Left renal cortex interstitium (tissue), 4 donors: ENCODE measurements at places on chromosomes 11 and 22.

DNA sequence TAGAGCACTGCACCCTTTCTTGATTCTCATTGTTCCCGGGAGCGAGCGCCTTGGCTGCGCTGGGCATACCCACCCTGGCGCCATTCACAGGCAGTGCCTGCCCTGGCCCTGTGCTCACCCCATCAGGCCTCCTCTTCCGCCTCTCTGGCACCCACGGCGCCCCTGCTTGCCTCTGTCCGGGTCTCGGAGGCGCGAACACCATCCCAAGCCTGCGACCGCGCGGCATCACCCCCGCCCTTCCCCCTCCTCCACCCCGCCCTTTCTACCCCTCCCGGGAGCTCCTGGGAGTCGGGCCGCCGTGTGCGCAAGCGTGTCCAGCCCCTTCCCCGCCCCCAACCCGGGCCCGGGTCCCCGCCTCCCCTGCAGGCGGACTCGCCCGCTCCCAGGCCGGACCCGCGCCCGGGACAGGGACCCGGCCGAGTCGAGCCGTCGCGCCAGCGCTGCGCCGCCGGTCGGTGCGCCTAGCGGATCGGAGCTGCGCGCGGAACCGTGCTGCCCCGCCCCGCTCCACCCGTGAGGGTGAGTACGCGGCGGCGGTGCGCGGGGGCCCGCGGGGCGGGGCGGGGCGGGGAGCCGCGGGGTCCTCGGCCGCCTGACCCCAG lies at the start of gene ST3GAL4:
ST3GAL4 (plus strand) TSS at position 363 of the 602 bp plus-strand sequence. CDS start 50,470 bp downstream, outside the sequence.
- peak; percentile 52 for DNase-seq

DNA sequence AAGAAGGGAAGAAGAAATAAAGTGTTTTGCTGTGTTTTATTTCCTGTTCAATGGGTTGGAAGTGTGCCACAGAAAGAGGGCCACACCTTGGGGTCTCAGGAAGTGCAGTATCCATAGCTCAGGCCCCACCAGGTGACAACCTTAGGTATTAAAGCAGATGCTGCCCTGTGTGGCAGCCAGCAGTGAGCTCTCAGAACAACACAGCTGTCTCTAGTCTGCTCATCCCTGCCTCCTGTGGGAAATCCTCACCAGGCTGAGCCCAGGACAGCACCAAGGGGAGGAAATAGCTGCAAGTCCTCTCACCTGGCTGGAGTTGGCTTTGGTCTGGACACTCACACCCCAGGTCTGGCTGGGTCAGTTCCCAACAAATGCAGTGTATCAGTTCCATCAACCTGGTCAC lies 25.1 kb downstream of the ARL14EP start:
- DNase-seq, result no peak

DNA sequence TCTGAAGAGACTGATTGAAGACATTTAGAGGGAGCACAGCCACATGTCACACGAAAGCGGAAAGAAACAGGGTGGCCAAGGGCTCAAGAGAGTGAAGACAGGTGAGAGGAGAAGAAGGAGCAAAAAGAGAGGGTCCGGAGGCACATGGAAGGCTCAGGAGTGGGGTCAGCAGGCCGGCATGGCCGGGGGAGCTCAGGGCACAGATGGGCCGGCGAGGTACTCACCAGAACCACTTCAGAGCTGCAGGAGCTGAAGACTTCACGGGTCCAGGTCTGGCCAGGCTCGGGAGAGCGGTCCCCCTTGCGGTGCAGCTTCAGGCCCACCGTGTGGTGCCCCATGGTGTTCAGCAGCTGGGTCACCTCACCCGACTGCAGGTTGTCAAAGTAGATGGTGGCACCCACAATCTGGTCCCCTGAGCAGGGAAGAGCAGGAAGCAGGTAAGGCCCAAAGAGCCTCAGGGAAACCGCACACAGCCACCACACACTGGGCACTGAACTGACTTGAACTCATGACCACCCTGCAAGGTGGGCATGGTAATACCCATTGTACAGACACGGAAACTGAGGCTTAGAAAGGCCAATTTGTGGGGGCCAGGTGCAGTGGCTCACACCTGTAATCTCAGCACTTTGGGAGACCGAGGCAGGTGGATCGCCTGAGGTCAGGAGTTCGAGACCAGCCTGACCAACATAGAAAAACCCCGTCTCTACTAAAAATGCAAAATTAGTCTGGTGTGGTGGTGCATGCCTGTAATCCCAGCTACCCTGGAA lies 11.6 kb downstream of the AHNAK start:
- DNase-seq, result no peak

GRCh38 chr11:75815345-75816168 lies 547 bp downstream of the UVRAG start:
- DNase-seq, result no peak

GRCh38 chr11:30120045-30120589 lies 103.3 kb upstream of the KCNA4 start:
- no peak for DNase-seq

DNA sequence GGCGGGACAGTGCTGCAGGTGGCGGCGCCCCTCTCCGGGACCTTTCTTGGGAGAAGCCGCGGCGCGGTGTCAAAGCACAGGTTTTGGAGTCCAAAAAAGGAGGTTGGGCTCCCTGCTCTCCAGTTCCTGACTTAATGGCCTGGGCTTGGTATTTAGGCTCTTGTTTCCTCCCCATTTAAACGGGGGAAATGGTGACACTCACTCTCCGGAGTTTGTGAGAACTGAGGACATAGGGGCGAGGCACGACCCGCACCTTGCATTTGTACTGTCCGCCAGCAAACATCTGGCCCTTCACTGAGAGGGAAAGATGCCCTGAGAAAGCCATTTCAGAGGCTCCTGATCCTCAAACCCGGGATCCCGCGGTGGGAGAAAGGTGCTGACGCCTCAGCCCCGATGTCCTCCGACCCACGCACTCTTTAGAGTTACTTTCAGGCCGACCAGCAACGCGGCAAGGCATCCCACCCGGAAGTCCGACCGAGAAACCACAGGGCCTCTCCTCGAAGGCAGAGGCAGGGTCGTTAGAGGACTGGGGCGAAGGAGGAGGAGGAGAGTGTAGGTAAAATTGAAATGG lies 2.9 kb upstream of the WDR74 start:
- no peak for DNase-seq

- DNase-seq, result no peak
Observed at GRCh38 chr11:94557421-94557820, 9.7 kb upstream of the PIWIL4 start.

DNA sequence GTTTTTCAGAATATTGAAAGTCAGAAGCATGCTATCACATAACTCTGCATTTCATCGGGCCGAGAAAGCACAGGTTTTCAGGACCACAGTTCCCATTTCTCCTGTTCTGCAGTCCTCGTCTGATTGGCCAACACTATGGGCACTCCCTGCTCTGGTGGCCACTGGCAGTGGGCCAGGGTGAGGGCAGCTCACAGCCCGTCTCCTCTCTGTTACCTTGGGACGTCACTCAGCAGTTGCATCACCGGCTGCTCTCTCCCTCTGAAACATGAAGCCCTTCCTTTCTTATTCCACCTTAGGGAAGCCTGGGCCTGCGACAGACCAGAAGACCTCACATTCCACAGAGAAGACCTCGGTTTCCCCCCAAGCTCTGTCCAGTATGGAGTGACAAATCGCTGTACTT lies 11.4 kb upstream of the MICAL3 start:
- no peak for DNase-seq

- DNase-seq, result no peak
Observed at GRCh38 chr11:16394947-16395346, 38.6 kb upstream of the SOX6 start.

GRCh38 chr11:33859306-33859705 lies 32.6 kb downstream of the LMO2 start:
- DNase-seq, result no peak

DNA sequence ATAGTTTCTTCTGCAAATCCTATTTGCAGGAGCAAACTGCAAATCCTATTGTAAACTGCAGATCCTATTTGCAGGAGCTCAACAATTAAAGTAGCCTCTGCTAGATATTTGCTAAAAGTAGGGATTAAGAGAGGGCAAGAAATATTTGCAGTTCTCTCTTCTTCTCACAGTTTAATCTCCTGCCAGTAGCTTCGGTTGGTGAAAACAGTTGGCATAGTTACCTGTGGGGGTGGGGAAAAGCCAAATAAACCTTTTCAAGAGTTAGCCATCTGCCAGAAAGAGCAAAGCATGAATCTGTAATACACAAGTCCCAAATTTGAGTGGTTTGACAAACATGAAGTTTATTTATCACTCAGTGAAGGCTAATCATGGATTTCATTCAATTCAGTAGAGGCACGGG lies 942.5 kb downstream of the JRKL start:
- no peak for DNase-seq

GRCh38 chr11:130478881-130479280 lies 30.4 kb downstream of the ADAMTS15 start:
- DNase-seq, result no peak

DNA sequence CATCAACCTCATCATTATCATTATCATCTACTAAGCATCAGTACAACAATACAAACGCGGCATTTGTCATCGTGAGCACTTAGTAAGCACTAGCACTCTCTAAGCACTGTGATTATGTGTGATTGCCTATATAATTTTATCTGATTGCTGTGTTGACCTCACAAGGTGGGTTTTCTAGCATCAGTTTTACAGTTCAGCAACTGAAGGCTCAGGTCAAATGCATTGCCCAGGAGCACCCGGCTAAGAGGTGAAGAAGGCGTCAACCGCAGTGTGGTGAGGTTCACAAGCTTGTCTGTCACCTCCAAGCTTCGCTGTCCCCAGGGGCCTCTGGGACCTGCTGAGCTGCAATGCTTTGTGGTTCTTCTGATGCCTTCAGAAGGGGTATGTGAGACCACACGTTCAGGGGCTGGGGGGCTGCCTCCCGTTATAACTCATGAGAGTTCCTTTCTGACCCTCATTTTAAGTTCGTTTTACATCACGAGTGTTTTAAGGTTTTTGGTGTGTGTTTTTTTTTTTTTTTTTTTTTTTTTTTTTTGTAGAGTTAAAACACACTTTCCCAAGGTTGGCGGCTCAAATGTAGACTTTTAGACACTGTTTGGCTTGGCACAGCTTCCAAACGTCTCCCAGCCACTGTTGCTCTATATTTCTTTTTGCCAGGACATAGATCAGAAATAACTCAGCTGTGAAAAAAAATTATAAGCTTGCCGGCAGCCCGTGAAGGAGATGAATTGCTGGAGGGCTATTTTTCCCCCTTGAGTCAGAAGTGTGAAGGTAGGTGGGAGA lies 33.8 kb upstream of the SCUBE1 start:
- no peak for DNase-seq

DNA sequence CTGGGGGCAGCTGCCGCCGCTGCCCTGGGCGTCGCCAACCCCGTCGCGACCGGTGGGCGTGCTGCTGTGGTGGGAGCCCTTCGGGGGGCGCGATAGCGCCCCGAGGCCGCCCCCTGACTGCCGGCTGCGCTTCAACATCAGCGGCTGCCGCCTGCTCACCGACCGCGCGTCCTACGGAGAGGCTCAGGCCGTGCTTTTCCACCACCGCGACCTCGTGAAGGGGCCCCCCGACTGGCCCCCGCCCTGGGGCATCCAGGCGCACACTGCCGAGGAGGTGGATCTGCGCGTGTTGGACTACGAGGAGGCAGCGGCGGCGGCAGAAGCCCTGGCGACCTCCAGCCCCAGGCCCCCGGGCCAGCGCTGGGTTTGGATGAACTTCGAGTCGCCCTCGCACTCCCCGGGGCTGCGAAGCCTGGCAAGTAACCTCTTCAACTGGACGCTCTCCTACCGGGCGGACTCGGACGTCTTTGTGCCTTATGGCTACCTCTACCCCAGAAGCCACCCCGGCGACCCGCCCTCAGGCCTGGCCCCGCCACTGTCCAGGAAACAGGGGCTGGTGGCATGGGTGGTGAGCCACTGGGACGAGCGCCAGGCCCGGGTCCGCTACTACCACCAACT lies 1.0 kb downstream of the FUT4 start:
- DNase-seq, result no peak

- no peak for DNase-seq
Observed at GRCh38 chr11:18253233-18253632, 4.8 kb upstream of the SAA2 start.

GRCh38 chr11:17735818-17736578 lies 1.4 kb downstream of the KCNC1 start:
- DNase-seq, result no peak

DNA sequence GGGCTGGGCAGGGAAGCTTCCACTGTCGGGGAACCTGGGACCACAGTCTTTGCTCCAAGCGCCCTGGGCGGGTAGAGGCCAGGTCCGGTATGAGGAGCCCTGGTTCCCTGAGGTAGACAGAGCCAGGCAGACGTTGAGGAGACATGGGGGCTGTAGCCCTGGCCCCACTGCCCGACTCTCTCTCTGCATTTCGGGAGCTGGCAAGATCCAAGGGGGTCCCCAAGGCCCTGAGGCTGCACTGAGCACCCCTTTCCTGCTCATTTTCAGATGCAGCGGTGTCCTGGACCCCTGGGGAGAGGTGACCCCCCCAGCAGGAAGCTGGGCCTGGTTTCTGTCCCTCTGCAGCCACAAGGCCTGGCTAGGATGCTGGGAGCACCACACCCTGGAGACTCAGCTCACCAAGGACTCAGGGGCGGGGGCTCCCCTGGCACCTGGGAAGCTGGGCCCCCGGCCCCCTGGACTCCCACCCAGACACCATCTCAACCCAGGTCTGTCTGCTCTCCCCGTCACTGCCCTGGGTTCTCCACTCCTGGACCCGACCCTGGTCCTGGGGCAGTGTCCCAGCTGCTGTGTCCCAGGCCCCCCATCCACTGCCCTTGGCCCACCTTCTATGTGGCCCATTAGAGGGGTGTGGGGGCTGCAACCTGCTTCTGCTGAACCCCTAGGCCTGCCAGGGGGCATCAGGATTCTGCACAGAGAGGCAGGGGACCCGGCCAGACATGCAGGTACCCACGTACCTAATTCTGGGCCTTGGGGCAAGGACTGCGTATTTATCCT lies 15.0 kb upstream of the MUC6 start:
- no peak for DNase-seq

DNA sequence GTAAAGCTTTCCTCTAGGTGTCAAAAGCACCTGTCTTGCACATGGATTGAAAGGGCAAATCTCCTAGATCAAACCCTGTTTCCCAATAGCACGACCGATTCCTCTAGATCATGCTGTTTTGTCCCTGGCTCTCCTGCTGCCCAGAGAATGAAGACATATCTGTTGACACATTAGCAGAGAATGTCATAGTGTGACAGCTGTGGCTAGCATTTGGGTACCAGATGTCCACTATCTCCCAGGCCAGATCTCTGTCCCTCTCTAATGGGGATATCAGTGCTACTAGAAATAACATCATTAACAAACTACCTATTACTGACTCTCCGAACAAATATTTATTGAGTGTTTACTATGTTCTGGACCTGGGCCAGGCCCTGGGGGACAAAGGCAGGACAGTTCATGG lies 72.4 kb upstream of the ISX start:
- no peak for DNase-seq

- no peak for DNase-seq
Observed at GRCh38 chr22:32771756-32772155, 29.7 kb upstream of the TIMP3 start.

- DNase-seq, result no peak
Observed at GRCh38 chr11:68146010-68146540, 24.9 kb upstream of the CHKA start.

DNA sequence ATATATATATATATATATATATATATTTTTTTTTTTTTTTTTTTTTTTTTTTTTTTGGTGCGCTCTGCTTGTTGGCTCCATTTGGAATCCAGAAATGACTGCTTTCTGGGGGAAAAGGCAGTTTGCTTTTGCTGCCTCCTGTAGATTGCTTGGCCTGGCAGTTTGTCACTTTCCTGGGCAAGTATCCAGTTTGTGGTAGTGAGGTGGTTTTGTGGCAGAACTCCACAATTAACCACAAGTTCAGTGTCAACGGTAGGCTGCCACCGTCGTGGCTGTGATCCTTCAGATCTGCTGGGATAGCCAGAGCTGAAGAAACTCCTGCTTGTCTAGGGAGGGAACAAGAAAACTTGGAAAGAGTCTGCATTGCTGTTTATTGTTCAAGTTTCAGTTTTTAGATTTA lies 5.0 kb upstream of the PDE3B start:
- no peak for DNase-seq

GRCh38 chr11:6414874-6415328 lies 4.0 kb downstream of the APBB1 start:
- no peak for DNase-seq
